ENCODE measurements at places on chromosomes 7 and 10.

DNA sequence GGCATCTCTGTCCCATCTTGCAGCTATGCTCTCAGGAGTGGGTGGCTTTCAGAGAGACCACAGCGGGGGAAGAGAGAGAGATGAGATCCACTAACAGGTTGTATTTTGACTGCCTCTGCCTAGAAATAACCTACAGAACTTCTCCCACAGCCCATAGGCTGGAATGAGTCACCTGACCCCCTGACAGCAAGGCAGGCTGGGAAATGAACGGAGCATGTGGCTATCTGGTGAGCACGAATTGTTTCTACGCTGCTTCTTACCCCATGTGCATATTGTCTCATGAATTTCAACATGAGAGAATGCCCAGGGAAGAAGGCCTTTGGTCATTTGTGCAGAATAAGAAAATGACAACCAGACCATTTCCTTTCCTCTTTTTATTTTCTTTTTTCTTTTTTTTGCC lies 151.3 kb downstream of the SNX10 start:
- no peak for DNase-seq

DNA sequence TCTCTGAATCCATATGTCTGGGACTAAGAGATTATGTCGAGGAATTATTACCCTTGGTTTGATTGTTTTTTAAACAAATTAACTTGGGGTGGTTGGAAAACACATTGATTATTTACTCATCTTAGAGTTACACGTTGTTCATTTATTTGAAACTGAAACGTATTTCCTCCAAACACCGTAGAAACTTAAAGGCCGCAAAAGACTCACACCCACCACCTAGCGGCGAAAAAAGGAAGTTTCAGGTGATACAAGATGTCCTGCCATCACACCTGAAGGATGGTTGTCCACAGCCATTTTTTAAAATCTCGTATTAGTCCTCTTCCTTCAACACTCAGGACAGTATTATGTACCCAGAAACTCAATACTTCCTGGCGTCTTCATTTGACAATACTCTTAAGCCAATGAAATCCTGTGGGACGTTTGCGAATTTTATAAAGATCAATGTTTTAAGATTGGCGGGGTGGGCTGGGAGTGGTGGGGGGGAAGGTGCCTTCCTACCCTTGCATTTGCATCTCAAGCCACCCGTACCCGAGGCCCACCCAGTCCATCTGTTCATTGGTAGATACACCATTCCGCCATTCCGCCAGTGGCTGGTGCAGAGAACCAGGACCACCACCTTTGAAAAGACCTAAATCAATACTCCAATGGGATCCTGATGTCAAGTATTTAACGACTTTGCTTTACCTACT lies 1.4 kb upstream of the LCOR start:
- DNase-seq = peak; percentile 62

DNA sequence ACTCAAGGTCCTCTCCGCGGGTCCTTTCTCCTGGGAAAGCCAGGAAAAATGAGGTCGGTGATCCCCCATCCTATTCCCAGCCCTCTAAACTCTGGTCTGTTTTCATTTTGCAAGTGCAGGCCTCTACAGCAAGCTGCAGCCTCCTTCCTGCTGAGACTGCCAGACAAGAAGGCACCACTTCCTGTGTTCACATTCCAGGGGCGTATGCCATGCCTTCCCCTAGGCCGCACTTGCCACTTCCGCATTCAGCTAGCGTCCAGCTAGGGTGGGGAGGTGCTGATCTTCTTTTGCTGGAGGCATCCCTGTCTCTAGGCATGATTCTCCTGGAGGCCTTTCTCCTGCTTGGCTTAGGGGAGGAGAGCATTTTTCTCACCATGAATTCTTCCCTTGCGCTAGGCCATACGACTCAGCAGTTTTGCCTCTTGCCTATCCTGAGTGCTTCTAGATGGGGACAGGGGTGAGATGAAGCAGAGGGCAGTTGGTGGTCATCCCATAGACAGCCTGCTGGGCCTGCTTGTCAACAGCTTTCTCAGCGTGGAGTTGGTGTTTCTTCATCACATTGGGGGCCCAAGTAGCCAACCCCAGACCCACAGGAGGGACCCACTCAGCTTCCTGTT lies 328.9 kb downstream of the RPS24 start:
- DNase-seq = peak; percentile 93

GRCh38 chr7:12386313-12386740 lies 17.3 kb downstream of the VWDE start:
- no peak for DNase-seq

DNA sequence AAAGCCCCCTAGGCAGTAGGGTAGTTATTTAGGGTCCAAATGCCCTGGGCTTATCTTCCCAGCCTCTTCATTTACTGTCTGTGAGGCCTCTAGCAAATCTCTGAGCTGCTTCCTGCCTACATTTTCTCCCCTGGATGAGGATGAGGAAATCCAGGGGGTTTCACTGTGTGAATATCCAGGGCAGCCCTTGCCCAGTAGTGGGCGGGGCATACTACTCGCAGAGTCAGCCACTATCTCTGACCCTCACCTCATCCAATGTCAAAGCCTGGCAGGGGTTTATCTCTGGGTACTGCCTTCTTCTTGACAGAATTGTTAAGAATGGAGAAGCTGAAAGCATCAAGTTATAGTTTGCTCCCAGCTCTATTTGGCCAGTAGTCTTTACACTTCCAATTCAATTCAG lies 48.9 kb downstream of the CUZD1 start:
- no peak for DNase-seq

GRCh38 chr7:66505531-66506451 lies 122.9 kb upstream of the KCTD7 start:
- DNase-seq = no peak

GRCh38 chr7:149196705-149197171 lies 1.4 kb downstream of the ZNF282 start:
- peak; percentile 11 for DNase-seq

GRCh38 chr10:108544500-108545120 lies 1378.7 kb downstream of the XPNPEP1 start:
- DNase-seq = peak; percentile 46

DNA sequence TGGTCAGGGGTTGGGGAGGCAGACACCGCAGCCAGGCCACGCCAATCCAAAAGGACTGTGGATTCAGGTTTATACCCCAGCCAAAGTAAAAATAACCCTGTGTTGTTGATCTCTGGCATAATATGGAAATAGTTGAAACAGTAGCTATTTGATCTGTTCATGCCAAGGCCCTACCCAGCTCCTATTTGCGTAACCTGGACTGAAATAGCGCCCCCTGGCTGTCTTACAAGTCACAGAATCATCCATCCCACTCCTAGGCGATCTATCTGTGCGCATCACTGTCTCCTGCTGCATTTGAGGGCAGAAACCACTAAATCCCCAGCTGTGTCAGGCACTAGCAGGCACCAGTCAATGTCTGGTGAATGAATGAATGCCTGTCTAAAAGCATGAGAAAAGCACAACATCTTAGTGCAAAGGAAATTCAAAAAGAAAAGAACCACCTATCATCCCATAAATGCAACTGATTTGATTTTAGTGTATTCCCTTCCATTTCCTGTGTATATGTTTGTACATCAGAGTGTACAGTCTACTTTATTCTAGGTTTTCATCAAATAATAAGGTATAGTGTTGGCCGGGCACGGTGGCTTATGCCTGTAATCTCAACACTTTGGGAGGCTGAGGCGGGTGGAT lies 160.0 kb downstream of the SLIT1 start:
- DNase-seq = peak; percentile 38
